ENCODE measurements at places on chromosomes 7 and 10.

DNA sequence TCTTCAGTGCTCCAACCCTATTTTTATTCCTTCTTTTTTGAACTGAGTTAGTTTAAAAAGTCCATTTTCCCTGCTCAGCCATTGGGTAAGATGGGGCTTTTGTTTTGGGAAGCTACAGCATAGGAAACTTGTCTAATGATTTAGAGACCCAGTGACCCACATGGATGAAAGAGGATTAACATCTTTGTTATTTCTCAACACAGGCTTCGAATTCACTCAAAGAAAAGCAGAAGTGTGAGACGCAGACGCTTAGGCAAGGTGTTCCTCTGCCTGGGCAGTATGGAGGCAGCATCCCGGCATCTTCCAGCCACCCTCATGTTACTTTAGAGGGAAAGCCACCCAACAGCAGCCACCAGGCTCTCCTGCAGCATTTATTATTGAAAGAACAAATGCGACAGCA is 152.0 kb downstream of the HDAC9 start:
- no peak for DNase-seq

- DNase-seq = peak; percentile 26
Measured at GRCh38 chr7:16615228-16615627, 30.3 kb downstream of the ANKMY2 start.

DNA sequence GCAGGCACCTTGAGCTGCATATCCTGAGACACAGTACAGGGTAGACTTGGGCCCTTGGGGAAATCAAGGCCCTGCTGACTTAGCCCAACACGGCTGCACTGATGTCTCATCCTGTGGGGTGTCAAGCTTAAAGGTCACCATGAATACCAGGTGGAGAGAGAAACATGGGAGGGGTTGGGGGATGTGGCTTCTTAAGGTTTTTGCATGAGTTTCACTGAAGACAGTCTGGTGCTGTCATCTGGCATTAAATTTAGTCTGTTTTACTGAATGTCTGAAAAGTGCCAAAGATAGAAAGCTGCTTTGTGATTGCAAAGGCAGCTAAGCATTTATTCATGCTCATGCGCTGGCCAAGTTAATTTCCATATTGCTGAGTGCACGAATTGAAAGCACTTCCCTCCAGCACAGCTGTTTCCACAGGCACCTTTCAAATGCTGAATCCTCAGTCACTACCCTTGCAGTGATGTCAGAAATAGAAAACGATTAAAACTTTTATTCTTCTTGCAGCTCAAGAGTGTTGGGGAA is 102.1 kb downstream of the OSBPL3 start:
- no peak for DNase-seq

DNA sequence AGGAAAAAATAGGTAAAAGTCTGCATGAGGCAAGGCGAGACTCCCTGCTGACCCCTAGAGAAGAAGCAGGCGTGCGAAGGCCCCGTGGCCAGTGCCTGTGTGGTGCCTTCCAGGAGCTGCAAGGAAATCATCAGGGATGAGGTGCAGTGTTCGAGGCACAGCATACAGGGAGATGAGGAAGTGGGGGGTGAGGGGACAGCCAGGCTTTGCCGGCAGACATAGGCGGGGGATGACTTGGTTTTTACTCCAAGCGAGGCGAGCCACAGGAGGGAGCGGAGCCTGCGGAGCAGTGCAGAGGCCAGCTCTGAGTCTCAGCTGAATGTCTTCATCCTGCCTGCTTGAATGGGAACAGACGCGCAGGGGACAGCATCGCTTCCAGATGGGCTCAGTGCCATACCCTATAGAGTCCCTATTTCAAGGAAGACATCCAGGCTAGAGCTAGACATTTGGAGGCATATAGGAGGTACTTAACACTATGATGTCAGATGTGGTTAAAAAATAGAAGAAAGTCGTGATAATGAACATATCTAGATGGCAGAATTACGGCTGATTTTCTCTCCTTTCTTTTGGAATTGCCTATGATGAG is 49.5 kb downstream of the TCERG1L start:
- no peak for DNase-seq

DNA sequence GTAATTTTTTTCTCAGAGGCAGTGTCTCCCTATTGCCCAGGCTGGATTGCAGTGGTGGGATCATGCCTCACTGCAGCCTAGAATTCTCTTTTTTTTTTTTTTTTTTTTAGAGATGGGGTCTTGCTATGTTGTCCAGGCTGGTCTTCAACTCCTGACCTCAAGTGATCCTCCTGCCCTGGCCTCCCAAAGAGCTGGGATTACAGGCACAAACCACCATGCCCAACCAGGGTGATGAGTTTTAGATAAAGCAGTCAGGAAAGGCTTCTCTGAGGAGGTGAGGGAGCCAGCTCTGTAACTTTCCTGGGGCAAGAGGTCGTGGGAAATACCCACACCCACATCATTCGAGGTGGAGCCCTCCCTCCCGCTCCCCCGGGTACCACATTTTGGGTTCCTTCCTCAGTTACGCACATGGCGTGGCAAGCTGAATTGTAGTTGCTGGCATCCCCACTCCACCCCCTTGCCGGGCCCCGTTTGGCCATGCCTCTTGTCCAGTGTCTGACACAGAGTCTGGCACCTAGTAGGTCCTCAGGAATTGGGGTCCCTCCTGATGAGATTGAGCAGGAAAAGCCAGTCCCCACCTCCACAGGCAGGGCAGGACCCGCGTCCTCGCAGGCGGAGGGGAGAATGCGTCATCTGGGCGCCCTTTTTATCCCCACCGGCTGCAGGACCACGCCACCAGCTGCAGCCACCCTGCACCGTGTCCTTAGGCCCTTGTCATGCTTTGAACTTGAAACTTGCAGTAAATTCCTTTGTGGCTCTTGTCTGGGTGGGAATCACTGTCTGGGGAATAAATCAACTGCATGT is 43.4 kb downstream of the CLIP2 start:
- DNase-seq = peak; percentile 23

GRCh38 chr7:142897691-142898090 is 12.1 kb upstream of the TRPV6 start:
- no peak for DNase-seq

GRCh38 chr7:131522325-131522930 is 34.0 kb downstream of the PODXL start:
- DNase-seq = peak; percentile 47

DNA sequence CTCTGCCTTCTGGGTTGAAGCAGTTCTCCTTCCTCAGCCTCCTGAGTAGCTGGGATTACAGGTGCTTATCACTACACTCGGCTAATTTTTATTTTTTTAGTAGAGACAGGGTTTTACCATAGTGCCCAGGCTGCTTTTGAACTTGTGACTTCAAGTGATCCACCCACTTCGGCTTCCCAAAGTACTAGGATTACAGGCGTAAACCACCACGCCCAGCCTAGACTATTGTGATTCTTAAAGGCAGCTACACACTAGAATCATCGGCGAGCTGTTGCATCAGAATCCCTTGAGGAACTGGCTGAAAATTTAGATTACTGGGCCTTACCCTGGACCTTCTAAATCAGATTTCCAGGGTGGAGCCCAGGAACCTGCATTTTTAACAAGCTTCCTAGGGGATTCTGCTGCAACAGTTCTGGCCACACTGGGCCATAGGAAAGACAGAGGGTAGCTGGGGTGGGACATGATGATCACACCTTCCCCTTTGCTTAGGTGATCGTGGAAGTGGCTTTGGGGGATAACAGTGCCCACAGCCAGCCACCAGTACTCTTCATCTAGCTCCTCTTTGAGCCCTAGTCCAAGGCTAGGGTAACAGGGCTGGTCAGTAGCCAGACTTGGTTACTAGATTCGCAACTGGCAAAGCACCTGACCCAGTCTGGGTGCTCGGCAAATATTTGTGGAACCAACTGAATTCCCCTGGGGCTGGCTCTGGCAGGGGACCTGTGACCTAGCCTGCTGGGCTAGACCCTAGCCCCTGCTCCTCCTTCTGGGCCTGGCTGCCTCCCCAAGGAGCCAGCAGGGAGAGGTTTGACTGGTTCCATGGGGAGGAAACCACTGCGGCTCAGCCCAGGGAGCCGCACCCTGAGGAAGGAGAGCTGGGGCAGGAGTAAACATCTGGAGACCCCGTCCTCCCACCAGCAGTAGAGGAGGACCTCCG is 67.1 kb upstream of the DUSP5 start:
- no peak for DNase-seq

GRCh38 chr7:90668992-90669391 is 72.9 kb downstream of the CDK14 start:
- DNase-seq = no peak

- DNase-seq = no peak
Measured at GRCh38 chr7:69696054-69696591, 97.8 kb downstream of the AUTS2 start.

DNA sequence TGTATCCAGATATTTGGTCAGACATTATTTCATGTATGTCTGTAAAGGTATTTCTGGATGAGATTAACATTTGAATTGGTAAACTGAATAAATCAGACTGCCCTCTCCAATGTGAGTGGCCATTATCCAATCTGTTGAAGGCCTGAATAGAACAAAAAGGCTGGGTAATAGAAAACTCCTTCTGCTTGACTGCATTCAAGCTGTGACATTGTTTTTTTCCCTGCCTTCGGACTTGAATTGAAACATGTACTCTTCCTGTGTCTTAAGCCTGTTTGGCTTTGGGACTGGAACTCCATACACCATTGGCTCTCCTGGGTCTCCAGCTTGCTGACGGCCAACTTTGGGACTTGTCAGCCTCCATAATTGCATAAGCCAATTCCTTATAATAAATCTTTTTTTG is 36.0 kb upstream of the ARHGAP21 start:
- DNase-seq = no peak

GRCh38 chr7:156949541-156950380 is at the start of gene NOM1:
Gene NOM1, plus strand, starts transcription at chr7:156949712. Its CDS starts 26 bp downstream, at chr7:156949738.
- peak; percentile 98 for DNase-seq

- DNase-seq = no peak
Measured at GRCh38 chr7:64359543-64359942, 45.8 kb downstream of the ZNF736 start.

- DNase-seq = no peak
Measured at GRCh38 chr7:78140109-78140508, 341.5 kb downstream of the PHTF2 start.

GRCh38 chr7:91416155-91416865 is 152.1 kb downstream of the FZD1 start:
- no peak for DNase-seq

DNA sequence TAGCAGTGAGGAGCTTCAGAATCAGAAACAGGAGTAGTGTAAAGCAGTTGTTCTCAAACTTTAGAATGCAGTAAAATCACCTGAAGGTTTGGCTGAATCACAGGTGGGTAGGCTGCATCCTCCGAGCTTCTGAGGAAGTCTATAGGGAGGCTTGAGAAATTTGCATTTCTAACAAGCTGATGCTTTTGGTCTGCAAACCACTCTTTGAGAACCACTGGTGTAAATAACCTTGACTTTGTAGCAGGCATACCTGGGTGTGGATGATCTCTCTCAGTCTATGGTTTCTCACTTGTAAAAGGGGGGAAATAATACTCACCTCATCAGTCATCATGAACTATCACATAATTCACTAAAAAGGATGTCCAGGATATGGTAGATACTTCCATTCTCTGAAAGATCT is 118.1 kb downstream of the SRI start:
- DNase-seq = no peak

DNA sequence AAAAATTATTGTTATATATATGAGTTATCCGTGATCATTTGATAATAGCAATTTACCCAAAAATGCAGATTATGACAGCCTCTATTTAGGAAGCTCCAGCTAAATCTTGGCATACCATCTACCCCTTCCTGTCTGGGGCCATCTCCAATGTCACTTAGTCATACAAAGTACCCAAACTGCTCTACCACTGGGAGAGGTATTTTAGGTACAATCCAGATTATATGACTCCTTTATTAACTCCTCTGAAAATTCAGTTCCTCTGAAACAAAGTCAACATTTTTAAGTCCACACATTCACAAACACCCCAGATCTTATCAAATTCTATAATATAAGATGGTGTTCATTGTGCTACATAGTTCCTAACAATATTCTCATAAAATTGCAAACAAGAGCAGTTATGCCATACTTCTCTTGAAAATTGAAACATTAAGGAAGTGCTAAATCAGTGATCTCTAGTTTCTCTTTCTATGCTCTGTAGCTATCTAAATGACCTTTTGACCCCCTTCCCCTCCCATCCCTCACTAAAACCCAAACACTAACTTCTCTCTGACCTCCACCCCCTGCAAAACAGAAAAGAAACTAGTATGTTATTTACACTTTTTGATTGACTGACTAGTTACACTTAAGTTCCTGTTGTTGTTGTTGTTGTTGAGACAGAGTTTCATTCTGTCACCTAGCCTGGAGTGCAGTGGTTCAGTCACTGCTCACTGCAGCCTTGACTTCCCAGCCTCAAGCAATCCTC is 16.4 kb downstream of the HOXA1 start:
- no peak for DNase-seq

DNA sequence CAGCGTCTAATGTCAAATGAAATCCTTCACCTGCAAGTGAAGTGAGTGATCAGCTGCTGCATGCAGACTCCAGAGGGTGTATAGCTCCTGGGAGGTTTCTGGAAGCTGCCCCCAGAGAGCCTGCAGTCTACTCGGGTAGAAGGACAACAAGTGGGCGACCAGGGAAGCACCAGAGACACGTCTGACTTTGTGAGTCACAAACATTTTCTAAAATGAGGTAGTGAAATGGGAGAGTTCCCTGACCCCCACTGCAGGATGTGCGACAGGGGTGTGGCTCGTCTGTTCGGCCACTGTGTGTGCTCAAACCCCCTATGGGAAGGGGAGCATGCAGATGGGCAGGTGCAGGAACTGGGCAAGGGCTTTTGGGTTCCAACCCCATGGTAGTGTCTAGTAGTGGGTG is 177.1 kb upstream of the PRKCQ start:
- no peak for DNase-seq

DNA sequence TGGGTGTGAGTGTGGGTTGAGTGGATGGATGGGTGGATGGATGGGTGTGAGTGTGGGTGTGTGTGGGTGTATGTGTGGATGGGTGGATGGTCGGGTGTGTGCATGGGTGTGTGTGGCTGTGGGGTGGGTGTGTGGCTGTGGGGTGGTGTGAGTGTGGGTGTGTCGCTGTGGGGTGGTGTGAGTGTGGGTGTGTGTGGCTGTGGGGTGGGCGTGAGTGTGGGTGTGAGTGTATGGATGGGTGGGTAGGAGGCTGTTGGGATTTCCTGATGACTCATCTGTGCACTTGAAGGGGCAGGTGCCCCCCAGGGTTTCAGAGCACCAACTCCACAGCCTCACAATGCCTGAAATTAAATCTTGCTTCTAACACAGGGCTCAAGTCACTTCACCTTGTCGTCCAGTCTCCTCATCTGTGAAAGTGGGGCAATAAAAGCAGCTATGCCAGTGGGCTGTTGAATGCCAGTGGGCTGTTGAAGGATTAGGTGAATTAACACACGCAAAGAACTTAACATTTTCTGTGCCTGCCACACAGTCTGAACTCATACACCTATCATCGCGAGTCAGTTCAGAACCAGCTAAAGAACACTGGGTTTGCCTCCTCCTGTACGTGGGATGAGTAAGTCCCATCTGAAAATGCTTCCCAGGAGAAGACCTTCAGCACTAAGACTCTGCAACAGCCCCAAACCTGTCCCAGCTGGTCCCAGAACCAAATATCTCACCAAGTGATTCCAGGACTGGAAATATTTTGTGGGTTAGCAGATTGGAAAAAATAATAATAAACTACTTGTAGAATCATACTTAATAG is 32.0 kb downstream of the SFMBT2 start:
- DNase-seq = no peak

All from H7 (cell line).